Stimulated activated CD8-positive, alpha-beta memory T cell treated with anti-CD3 and anti-CD28 coated beads, Interleukin-4, amount 100 ng/mL, for 1 hour (primary cell): ENCODE measurements at places on chromosomes 5 and 9.

GRCh38 chr9:111258209-111258874 is 71.7 kb downstream of the OR2K2 start:
- DNase-seq, result no peak

GRCh38 chr9:92151691-92152393 is 36.6 kb upstream of the SPTLC1 start:
- DNase-seq, result no peak

- no peak for DNase-seq
These were observed 408.7 kb downstream of the ARHGEF28 start for GRCh38 chr5:74034733-74035132.

DNA sequence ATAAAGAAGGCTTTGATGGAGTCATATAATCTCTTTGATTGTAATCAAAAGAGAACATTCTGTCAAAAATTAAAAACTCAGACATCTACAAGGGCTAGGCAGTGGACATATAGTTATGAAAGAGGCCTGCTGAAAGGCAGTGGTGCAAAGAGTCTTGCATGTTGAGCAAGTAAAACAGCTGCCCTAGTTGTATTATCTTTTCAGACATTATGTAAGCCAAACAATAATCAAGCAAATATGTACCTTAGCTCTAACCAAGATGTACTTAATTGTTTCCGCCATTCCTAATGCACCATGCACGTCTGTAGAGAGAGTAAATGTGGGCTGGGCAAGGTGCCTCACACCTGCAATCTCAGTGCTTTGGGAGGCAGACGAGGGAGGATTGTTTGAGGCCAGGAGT is 14.3 kb downstream of the GAPT start:
- no peak for DNase-seq

- no peak for DNase-seq
These were observed 49.1 kb upstream of the GADD45G start for GRCh38 chr9:89555451-89556375.

GRCh38 chr9:15612962-15613361 is 60.1 kb downstream of the CCDC171 start:
- no peak for DNase-seq
